ENCODE measurements at places on chromosomes 16 and 17. TPM values are rescaled to one million over a fixed set of nuclear protein-coding genes. Genes with fewer than 3 reads are reported as not detected.

DNA sequence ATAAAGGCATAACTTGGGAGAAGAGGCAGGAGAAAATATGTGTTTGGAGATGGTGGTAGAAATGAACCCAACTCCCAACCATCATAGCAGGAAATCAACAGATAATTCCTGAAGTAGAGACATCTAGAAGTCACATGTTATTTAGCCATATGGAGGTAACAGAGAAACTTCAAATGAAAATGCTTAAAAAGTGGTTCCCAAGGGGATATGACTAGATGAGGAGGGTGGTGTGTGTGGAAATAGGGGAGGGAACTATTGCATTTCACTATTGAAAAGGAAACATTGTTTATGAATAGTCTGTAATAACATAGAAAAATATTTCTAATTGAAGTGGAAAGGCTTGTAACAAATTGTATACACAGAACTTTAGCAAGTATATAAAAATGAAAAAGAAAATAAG, 412.0 kb downstream of the SHISA9 start:
- H3K27me3 ChIP-seq: no peaks in the 10 kb centered on the region
- H3K36me3 ChIP-seq: no peaks in the 10 kb centered on the region
- H3K4me1 ChIP-seq: no peaks in the 10 kb centered on the region
- no peak overlapping the region for H3K4me3 ChIP-seq
- DNase-seq: no peak
- no peak overlapping the region for H3K27ac ChIP-seq

DNA sequence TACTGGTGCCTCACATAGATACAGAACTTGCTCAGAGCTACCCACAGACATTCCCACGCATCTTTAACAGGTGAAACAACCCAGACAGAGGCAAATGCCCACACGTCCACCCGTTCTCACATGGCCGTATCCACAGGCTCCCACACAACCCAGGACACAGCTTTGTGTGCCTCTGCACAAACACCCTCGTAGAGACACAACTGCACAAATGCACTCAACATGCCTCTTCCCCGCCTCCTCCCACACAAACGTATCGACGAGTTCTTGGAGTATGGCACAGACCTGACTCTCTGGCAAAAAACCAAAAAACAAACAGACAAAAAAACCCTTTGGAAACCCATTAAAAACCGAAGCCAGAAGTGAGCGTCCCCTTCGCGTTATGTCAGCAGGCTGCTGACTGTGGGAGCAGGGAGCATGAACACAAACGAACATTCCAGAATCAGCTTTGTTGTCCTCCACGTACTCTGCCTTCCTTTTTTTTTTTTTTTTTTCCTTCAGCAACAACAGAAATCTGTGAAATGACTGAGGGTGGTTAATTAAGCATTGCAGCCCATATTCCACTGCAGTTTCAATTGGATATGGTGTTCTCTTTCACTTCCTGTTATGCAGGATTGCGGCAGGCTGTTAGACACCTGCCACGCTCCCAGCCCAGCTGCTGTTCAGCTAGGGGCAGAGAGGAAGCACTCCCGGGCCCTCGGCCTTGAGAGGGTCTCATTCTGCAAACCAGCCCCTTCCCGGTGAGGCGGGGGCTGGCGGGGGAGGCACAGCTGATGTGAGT, 313.7 kb downstream of the MAF start:
- no peak for DNase-seq
- peaks cover 8% of the 10 kb centered on the region for H3K36me3 ChIP-seq
- peak overlapping the region; percentile 77 for H3K27ac ChIP-seq

DNA sequence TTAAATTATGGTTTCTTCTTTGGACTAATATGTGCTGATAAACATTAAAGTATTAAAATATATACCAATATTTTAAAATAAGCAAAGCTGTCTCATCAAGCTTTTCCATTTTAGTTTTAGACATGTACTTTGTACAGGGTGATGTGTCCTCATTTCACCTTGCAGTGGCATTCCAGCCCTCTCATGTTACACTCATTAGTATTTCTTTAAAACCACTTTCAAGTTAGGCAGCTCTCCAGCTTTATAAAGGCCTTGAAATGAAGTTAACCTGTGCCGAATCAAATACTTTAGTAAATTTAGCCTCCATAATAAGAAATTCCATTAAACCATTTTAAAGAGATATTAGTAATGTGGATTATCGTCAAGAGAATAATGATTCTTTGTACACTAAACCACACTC, 107.6 kb upstream of the HLF start:
- no peak overlapping the region for H3K4me3 ChIP-seq
- no peak for DNase-seq
- H3K4me1 ChIP-seq: peaks cover 5% of the 10 kb centered on the region
- no peak overlapping the region for H3K27ac ChIP-seq
- H3K27me3 ChIP-seq: peaks cover 3% of the 10 kb centered on the region

The KRT15 gene
- total RNA-seq: not detected

DNA sequence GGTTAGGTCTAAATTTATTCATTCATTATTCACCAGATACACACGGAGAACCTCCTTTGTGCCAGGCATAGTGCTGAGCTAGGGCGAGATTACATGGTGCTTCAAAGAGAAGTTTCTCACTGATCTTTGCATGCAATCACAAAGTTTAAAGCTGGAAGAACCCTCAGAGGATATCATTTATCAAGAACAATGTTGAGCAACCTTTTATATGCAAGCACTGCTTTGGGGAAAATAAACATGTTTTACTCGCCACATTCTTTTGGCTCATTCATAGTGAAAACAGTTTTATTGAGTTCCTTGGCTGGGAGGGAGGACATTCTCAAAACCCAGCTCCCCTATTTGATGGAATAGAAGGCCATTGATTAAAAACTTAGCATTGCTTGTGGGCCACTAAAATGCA, 49.8 kb upstream of the XYLT1 start:
- H3K4me3 ChIP-seq: no peak overlapping the region
- DNase-seq: no peak
- no peaks in the 10 kb centered on the region for H3K36me3 ChIP-seq
- H3K27ac ChIP-seq: no peak overlapping the region
- peaks cover 18% of the 10 kb centered on the region for H3K27me3 ChIP-seq

The CRYBA1 gene
- not detected for total RNA-seq

The AXIN2 gene
- total RNA-seq: 4.9 TPM

The MGAT5B gene
- 1.2 TPM for total RNA-seq

The KRT17 gene
- 0.24 TPM for total RNA-seq

DNA sequence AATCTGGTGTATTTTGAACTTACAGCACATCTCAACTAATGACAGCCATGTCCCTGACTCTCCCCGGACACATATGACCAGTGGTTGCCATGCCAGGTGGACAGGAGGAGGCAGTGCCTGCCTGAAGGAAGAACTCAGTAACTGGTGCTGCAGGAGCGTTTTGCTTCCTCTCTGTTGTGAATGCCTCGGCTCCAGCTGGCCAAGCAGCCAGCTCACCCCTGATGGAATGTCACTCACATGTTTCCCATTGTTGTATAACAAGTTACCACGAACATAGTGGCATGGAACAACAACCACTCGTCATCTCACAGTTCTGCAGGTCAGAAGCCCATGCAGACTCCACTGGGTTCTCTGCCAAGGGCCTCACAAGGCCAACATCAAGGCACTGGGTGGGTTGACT, 20.1 kb upstream of the IRF8 start:
- H3K36me3 ChIP-seq: peaks cover 1% of the 10 kb centered on the region
- no peak overlapping the region for H3K4me3 ChIP-seq
- H3K4me1 ChIP-seq: peaks cover 26% of the 10 kb centered on the region
- H3K27me3 ChIP-seq: peaks cover 50% of the 10 kb centered on the region

The CCT6B gene
- total RNA-seq: 0.96 TPM

The STX1B gene
- total RNA-seq: 0.49 TPM

DNA sequence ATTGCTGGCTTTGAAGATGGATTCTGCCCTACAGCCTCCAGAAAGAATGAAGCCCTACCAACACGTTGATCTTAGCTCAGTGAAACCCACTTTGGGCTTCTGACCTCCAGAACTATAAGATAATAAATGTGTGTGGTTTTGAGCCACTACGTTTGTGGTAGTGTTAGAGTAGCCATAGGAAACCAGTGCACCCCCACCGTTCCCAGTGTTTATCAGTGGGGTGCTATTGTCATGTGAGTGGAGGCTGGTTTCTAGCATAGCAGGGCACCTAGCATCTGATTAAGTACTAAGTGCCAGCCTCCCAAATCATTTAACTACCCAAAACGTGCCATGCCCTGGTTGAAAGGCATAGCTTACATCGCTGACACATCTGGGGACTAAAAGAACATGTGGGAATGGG, 423.9 kb downstream of the UTP18 start:
- no peak overlapping the region for H3K4me3 ChIP-seq
- no peaks in the 10 kb centered on the region for H3K4me1 ChIP-seq
- no peak overlapping the region for H3K27ac ChIP-seq
- H3K27me3 ChIP-seq: peaks cover 4% of the 10 kb centered on the region

- peaks cover 14% of the 10 kb centered on the region for H3K4me1 ChIP-seq
- H3K36me3 ChIP-seq: peaks cover 1% of the 10 kb centered on the region
- no peak for DNase-seq
- peaks cover 7% of the 10 kb centered on the region for H3K27me3 ChIP-seq
Measured at GRCh38 chr16:78805556-78805955, 706.1 kb downstream of the WWOX start.

The NUDT7 gene
- 5.6 TPM for total RNA-seq

DNA sequence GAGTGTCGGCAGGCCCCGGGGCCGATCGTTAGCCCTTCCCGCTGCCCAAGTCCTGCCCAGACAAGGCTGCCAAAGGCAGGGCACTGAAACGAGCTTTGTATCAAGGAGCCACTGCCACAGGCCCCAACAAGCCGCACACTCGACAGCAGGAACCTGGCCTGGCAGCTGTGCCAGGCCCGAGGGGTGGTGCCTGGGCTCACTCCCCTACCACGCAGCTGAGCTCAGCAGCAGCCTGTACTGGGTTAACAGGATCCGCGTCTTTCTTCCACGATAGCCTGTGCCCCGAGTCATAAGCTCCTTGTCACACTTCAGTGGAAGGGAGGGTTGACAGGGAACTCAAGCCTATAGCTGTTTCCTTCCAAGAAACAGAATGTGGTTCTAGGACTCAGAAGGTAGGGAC, 87.9 kb downstream of the ABR start:
- H3K27me3 ChIP-seq: no peaks in the 10 kb centered on the region
- H3K36me3 ChIP-seq: peaks cover 19% of the 10 kb centered on the region
- DNase-seq: no peak
- no peak overlapping the region for H3K27ac ChIP-seq

GRCh38 chr16:27400751-27401620, 988 bp upstream of the IL21R start:
- peak overlapping the region; percentile 100 for H3K4me3 ChIP-seq
- H3K27ac ChIP-seq: peak overlapping the region; percentile 83
- DNase-seq: no peak
- H3K4me1 ChIP-seq: peaks cover 58% of the 10 kb centered on the region

- peaks cover 57% of the 10 kb centered on the region for H3K4me1 ChIP-seq
- H3K4me3 ChIP-seq: peak overlapping the region; percentile 96
- DNase-seq: peak; percentile 33
- no peaks in the 10 kb centered on the region for H3K27me3 ChIP-seq
- peak overlapping the region; percentile 93 for H3K27ac ChIP-seq
- peaks cover 7% of the 10 kb centered on the region for H3K36me3 ChIP-seq
Measured at GRCh38 chr16:3578121-3578520, 918 bp upstream of the NLRC3 start.

DNA sequence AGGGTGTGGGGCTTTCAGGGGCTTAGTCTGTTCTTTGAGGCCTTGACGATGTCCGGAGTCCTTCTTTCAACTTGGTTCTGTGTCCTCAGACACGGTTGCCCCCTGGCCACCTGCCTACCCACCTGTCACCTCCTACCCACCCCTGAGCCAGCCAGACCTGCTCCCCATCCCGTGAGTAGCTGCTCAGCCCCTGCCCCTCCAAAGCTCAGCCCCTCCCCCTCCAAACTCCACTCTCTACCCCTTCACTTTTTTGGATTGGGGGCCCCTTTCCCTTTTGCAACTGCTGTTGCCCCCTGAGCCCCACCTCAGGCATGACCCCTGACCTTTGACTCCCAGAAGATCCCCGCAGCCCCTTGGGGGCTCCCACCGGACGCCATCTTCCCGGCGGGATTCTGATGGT, 1.2 kb downstream of the LAT start:
- no peaks in the 10 kb centered on the region for H3K27me3 ChIP-seq
- H3K36me3 ChIP-seq: peaks cover 68% of the 10 kb centered on the region
- peak overlapping the region; percentile 90 for H3K4me3 ChIP-seq
- no peak for DNase-seq

DNA sequence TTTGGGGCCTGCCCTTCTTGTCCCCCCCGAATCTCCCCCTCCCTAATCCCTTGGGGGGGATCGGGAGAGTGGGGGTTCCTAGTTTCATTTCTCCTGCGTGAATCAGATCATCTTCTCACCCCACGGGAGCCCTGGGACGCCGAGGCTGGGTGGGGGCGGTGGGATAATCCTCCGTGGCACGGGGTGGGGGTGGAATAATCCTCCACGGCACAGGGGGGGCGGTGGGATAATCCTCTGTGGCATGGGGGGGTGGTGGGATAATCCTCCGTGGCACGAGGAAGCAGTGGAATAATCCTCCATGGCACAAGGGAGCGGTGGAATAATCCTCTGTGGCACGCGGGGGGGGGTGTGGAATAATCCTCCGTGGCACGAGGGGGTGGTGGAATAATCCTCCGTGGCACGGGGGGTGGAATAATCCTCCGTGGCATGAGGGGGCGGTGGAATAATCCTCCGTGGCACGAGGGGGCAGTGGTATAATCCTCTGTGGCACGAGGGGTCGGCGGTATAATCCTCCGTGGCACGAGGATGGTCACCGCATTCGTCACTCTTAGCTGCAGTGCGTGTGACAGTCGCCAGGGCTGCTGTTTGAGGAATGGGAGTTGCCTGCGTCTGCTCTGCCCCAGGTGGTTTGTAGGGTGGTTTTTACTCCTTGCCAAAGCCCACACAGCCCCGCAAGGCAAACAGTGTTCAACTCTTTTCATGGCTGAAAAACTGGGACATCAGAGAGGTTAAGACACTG, 156.9 kb downstream of the LAT start:
- peaks cover 2% of the 10 kb centered on the region for H3K36me3 ChIP-seq
- H3K4me1 ChIP-seq: peaks cover 7% of the 10 kb centered on the region
- H3K4me3 ChIP-seq: no peak overlapping the region
- no peaks in the 10 kb centered on the region for H3K27me3 ChIP-seq
- no peak overlapping the region for H3K27ac ChIP-seq

The C17orf107 gene
- 1.8 TPM for total RNA-seq

- no peak overlapping the region for H3K27ac ChIP-seq
- no peak for DNase-seq
- no peaks in the 10 kb centered on the region for H3K27me3 ChIP-seq
Measured at GRCh38 chr17:13919818-13920217, 149.5 kb upstream of the COX10 start.

GRCh38 chr16:4213737-4214136, 28.1 kb downstream of the SRL start:
- no peaks in the 10 kb centered on the region for H3K4me1 ChIP-seq
- no peaks in the 10 kb centered on the region for H3K36me3 ChIP-seq
- H3K27ac ChIP-seq: no peak overlapping the region
- H3K27me3 ChIP-seq: peaks cover 12% of the 10 kb centered on the region
- no peak for DNase-seq

DNA sequence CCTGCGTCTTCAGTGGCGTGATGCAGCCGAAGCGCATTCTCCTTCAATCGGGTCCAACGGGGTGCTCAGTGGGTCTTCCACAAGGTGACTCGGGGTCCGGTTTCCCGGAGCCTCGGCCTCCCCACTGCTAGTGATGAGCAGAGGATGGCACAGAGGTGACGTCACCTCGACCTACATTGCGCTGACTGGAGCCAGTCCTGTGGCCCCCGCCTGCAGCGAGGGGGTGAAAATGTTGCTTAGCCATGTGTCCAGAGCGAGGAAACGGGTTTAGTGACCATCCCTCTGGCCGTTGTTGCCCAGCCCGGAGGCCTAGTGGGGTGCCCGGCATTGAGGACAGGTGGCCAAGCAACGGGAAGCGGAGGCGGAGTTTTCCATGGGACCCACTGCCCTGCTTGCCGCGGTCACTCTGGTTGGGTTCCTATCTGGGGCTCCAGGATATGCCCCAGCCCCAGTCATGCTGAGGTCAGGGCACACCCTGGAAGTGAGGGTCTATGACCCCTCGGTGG, 190.6 kb upstream of the CIBAR2 start:
- peak overlapping the region; percentile 85 for H3K4me3 ChIP-seq
- no peaks in the 10 kb centered on the region for H3K27me3 ChIP-seq
- H3K27ac ChIP-seq: no peak overlapping the region
- no peak for DNase-seq

All from activated T-helper 1 cell treated with anti-CD3 and anti-CD28 coated beads, Interleukin-12 subunit alpha, Interleukin-12 subunit beta, Interleukin-2, Interleukin-4 antibody, amounts not matched to agents 30 ng/mL and 10 ng/mL and 1 ng/mL, durations not matched to agents 14 hours and 24 hours and 36 hours (primary cell).